ENCODE measurements at places on chromosomes 2 and 18.

- DNase-seq: no peak
Observed at GRCh38 chr2:150432312-150432625, 55.2 kb downstream of the RND3 start.

- no peak for DNase-seq
Observed at GRCh38 chr2:202494300-202495229, 118.4 kb downstream of the BMPR2 start.

GRCh38 chr2:11757101-11757500 lies 10.7 kb downstream of the LPIN1 start:
- DNase-seq: no peak

GRCh38 chr18:9447334-9447733 lies 28.0 kb upstream of the RALBP1 start:
- DNase-seq: no peak
